ENCODE measurements at places on chromosomes 6 and 20.
A peak's percentile ranks its signal among the peaks of the same experiment; 100 is the strongest.

DNA sequence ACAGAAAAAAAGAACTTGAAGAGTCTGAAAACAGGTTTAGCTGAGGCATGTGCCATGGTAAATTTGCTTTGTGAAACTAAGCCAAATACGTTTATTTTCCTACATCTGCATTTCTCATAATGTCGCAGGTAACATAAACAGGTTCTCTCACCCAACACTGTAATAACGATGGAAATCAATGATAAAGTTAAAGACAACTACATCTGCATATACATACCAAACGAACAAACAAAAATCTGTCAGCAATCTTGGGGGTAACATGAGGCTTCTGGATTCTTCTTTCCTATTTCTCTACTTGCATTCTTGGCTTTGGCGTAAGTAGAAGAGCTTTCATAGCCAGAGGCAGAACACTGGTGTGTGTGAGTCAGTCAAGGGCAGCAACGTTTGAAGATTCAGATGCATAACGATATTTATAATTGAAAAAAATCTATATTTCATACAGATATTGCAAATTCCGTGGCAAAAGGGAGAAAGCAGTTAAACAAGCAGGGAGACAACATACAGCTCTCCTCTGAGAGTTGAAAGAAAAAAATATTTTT is 195.1 kb downstream of the EDN1 start:
- ATAC-seq = no peak

- ATAC-seq = no peak
Observed at GRCh38 chr6:33708516-33709204, 2.8 kb downstream of the UQCC2 start.

DNA sequence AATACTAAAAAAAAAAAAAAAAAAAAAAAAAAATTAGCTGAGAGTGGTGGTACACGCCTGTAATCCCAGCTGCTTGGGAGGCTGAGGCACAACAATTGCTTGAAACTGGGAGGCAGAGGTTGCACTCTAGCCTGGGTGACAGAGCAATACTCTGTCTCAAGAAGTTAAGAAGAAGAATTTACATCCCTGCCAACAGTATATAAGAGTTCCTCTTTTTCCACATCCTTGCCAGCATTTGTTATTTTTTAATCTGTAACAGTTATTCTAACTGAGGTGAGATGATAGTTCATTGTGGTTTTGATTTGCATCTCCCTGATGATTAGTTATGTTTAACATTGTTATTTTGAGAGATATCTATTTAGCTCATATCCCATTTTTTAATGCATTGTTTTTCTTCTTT is 20.3 kb upstream of the DYNLRB1 start:
- no peak for ATAC-seq

DNA sequence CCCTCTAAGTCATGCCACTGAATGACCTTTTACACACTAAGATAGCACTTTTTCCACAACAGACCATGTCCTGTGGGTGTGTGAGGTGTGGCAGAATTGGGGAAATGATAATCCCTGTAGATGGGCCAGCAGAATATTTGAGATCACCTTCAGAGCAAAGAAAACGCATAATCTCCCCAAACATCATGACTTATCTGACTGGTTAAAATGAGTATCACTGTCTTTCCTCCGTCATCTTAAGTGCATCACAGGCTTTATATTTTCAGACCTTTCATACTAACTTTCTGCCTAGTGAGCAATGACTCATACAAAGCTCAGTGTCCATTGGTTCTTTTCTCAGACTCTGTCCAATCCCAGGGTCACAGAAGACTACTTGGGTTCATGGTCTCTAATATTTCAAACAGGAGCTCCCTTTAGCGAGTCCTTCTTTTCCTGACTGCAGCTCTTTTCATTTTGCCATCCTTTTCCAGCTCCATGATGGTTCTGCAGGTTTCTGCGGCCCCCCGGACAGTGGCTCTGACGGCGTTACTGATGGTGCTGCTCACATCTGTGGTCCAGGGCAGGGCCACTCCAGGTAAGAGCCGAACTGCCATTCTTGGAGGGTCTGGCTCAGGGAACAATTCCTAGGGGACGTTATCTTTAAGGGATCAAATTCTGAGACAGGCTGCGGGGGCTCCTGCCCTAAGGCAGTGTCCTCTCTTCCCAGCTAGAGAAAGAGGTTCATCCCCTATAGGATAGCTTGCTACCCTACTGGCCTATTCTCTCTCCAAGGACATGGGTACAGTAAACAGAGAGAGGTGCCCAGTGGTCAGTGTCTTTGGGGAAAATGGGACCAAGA is at the start of gene HLA-DPB1:
Gene HLA-DPB1 (plus strand): TSS at position 423 of the 838 bp plus-strand sequence. CDS start 52 bp downstream, at position 475.
- peak; percentile 96 for ATAC-seq

GRCh38 chr20:44271915-44272663 is 25.0 kb downstream of the GDAP1L1 start:
- no peak for ATAC-seq

DNA sequence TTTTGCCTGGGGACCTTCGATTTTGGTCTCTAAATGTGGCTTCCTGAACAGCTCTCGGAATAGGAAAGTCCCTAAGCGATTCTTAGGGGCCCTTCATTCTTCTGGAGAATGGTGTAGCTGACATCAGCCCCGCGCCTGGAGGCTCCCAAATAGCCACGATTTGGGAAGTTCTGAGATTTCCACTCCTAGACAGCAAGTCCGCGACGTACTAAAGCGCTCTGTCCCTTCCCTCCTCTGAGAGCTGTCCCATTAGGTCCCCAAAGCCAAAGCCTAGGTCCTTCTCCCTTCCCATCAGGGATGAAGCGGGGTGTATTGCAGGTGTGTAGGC is 756 bp downstream of the MOXD1 start:
- peak; percentile 5 for ATAC-seq

DNA sequence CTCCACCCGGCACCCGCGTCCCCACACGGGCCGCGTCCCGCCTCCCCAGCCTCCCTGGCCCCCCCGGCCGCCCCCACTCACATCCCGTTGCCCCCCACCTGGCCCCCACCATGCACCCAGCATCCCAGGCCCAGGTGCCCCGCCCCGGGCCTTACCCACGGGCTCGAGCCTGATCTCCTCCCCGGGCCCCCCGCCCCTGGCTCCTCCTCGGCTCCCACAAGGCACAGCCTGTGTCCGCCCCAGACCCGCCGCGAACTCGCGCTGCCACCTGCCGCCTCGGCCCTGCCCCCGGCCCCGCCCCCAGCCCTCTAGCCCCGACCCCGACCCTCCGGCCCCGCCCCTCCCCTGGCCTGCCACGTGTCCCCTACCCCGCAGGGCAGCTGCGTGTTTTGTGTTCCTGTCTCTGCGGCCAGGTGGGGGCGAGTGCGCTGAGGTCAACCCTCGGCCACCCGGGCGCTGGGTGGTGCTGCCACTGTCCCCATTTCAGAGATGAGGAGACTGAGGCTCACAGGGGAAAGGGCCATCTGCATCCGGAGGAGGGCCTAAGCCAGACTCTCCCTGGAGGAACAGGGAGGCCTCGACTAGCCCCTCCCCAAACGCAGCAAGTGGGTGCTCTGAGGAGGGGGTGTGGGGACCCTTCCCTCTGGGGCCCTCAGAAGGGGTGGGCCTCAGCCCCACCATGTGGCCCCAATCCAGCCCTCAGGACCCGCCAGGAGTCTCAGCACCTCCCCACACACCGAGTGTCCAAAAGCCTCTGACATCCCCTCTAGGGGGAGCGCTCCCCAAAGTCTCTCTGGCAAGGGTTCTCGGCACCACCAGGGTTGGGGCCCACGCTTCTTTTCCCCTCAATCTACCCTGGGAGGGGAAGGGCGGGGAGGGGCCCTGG is 99.8 kb downstream of the TAF4 start:
- peak; percentile 17 for ATAC-seq

GRCh38 chr6:12125396-12125795 is 113.3 kb downstream of the HIVEP1 start:
- no peak for ATAC-seq

- ATAC-seq = peak; percentile 84
Observed at GRCh38 chr6:109075934-109076333, 18.7 kb downstream of the SESN1 start.

- no peak for ATAC-seq
Observed at GRCh38 chr20:61106438-61106837, 145.6 kb upstream of the CDH4 start.

DNA sequence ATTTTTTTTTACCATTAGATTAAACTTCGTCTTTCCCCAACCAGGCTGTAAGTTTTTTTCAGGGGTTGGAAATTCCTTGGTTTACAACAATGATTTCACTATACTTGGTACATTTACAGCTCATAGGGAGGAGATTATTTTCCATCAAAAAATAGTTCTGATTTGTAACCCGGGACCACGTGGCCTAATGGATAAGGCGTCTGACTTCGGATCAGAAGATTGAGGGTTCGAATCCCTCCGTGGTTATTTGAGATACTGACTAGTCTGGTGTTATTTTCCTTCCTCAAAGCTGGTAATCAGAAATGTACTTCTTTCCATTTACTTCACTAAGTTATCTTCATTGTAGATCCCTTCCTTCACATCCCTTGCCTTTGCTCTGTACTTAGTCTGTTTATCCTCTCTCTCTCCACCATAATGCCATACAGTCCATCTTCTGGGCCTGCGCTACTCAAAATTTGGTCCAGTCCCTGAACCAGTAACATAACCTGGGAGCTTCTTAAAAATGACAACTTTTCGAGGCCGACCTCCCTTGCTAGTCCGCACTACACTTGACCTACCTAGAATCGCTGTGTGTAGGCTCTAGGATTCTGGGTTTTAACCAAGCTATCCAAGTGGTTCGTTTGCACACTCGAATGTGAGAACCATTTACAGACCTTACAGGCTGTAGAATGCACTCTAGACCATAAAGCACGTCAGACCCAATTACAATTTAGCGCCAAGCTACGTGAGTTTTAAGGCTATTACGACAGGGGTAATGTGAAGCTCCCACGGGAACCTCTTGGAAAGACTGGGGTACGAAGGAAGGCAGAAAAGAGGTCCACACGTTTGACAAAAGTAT is 42.1 kb upstream of the BTN3A2 start:
- peak; percentile 76 for ATAC-seq

GRCh38 chr6:151869345-151869744 is 61.9 kb downstream of the ESR1 start:
- ATAC-seq = no peak

DNA sequence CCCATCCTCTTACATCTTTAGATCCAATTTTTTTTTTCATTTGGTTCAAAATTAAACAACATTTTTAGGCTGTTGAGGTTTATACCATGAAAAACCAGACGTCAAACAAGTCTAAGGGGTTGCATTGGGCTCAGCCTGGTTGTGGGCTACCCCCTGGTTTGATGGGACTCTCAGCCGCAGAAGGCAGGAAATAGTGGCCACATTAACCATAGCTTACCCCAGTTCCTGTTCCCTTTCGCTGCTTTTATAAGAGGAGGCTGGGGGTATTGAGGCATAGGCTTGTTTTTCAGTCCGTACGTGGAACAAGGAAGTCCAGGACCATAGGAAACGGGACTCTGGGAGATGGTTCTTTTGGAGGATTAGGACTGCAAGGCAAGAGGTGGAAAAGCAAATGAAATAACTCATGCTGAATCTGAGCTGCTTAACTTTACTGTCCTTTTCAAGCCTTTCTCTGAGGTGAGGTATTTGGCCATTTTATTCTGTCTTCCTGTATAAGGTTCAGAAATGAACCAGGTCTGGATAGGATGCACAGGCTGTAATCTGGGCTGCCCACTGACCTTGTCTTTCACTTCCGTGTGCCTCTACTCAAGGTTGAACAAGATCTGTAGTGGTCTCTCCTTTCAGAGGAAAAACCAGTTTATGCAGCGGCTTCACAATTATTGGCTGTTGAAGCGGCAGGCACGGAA is 7.7 kb downstream of the BRPF3 start:
- no peak for ATAC-seq

DNA sequence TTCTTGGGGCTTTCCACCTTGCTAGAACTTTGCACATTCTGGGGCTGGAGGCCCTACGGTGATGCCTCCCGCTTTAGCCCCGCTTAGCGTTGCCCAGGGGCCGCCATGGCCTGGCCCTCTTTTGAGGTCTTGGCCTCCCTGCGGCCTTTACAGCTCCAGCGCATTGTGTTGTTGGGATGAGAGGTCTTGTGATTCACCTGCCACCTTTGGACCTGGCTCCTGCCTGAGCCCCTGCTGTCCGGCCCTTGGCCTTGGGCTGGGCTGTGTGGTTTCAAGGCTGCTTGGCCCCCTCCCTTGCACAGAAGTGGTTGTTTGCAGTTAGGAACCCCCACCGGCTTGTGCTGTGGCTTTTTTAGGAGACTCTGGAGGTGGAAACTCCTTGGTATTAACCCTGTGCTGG is 61.0 kb upstream of the CDH4 start:
- no peak for ATAC-seq

DNA sequence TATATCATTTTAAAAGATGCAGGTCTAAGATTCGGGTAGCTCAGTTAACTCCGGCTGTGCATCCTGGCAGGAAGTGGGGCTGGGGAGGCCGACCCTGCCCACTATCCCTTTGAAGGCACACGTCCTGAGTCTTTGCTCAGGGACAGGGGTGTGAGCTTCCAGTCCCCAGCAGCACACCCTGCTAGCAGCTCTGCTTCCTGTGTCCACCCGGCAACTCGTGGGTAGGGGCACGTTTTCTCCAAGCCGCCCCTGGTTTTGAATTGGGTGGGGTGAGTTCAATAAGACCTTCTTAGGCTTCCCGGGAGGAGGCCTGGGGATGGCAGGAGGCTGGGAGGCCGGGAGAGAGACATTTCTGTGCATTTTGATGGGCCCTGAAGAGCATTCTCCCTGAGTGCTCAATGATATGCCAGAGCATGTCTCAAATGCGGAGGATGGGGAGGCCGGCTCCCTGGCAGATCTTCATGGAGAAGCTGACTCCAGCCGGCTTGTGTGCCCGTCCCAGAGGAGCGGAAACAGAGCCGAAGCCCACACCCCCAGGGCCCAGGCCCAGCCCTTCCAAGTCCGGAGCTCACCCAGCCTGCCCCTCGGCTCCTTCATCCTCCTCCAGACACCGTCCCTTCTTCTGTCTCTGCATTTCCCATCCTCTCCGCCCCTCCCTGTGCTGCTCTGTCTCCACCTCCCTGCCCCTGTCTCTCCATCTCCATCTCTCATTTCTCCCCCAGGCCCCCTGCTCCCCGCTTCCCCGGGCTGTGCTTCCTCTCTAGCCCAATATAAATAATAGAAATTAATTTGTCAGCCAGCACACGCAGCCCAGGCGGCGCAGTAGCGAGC is 36.3 kb upstream of the ZFAND3 start:
- no peak for ATAC-seq

GRCh38 chr20:24651976-24652345 is 182.5 kb downstream of the SYNDIG1 start:
- no peak for ATAC-seq

- ATAC-seq = peak; percentile 42
Observed at GRCh38 chr20:8299921-8300320, 167.9 kb downstream of the PLCB1 start.

Measured in SK-N-SH treated with all-trans-retinoic acid at 6 μM for 48 hours (cell line).